ENCODE measurements at places on chromosomes 1 and 21.
A peak's percentile ranks its signal among the peaks of the same experiment; 100 is the strongest.

DNA sequence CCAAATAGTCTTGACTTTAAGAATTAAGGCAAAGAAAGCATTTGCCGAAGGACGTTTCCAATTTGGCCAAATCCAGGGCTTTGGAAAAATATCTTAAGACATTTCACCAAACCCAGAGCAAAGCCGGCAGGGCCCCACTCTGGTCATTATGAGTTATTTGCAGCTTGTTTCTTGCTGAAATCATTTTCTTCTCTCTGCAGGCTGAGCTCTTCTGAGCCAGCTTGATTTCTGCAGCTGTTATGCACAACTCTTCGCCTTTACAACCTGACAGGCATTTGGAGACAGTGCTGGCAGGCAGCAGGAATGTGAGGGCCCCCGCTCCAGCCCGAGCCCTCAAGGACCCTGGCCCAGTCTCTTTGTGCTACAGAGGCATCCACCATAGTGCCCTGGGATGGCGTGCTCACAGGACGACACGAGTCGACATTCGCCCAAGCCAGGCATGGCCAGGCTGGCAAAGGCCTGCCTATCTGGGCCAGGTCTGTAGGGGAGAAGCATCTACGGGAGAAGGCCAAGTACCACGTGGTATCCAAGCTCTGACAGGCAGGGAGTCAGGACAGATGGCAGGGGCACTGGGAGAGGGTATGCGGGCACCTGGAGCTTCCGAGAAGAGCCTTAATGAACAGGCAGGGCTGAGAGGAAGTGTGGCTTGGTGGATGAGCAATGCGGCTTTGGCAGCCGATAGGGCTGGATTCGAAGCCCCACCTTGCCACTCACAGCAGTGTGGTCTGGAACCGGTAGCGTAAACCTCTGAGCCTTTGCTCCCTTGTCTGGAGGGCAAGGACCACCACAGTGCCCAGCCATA lies 32.3 kb downstream of the SYF2 start:
- no peak for DNase-seq

GRCh38 chr1:233140974-233141373 lies 154.6 kb downstream of the PCNX2 start:
- DNase-seq, result no peak

- no peak for DNase-seq
Measured at GRCh38 chr1:16976966-16977365, 3.5 kb downstream of the MFAP2 start.

GRCh38 chr1:62084310-62084890 lies 110.2 kb upstream of the L1TD1 start:
- no peak for DNase-seq

DNA sequence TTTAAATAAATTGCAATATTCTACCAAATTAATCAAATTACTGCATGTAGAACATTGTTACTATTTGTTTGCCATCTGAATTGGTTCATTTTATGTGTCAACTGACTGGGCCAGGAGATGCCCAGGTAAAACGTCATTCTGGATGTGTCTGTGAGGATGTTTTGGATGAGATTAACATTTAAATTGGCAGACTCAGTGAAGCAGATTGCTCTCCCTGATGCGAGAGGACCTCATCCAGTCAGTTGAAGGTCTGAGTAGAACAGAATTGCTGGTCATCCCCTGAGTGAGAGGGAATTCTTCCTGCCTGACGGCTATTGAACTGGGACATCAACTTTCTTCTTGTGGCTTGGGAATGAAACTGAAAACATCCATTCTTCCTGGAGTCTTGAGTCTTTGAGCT lies 122.0 kb upstream of the GREM2 start:
- DNase-seq, result no peak

GRCh38 chr1:157252473-157252872 lies 114.3 kb upstream of the ETV3 start:
- DNase-seq, result no peak

GRCh38 chr1:1231400-1232207 lies at the start of gene SDF4:
Gene SDF4 (minus strand): TSS chr1:1232001. CDS start chr1:1228772, 3,229 bp downstream.
- DNase-seq, result peak; percentile 99

DNA sequence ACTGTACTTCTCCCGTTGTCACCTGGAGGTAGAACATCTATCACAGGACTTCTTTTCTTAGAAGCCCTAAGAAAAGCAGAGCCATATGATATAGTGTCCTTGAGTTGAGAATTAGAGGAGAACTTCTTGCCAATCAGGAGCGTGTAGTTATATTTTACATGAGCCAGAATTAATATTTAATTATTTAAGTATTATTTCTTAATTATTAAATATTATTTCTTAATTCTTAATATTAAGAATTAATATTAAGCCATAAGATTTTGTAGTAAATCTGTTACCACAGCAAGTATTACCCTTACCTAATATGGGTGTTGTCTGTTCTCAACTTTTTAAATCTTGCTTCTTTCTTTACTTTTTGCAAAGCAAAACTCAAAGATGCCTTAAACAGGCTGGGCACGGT lies 10.2 kb upstream of the APCS start:
- DNase-seq, result no peak

GRCh38 chr1:76285578-76286135 lies 211.1 kb downstream of the ST6GALNAC3 start:
- DNase-seq, result no peak

GRCh38 chr1:174837386-174837785 lies 162.4 kb upstream of the CACYBP start:
- DNase-seq, result no peak

DNA sequence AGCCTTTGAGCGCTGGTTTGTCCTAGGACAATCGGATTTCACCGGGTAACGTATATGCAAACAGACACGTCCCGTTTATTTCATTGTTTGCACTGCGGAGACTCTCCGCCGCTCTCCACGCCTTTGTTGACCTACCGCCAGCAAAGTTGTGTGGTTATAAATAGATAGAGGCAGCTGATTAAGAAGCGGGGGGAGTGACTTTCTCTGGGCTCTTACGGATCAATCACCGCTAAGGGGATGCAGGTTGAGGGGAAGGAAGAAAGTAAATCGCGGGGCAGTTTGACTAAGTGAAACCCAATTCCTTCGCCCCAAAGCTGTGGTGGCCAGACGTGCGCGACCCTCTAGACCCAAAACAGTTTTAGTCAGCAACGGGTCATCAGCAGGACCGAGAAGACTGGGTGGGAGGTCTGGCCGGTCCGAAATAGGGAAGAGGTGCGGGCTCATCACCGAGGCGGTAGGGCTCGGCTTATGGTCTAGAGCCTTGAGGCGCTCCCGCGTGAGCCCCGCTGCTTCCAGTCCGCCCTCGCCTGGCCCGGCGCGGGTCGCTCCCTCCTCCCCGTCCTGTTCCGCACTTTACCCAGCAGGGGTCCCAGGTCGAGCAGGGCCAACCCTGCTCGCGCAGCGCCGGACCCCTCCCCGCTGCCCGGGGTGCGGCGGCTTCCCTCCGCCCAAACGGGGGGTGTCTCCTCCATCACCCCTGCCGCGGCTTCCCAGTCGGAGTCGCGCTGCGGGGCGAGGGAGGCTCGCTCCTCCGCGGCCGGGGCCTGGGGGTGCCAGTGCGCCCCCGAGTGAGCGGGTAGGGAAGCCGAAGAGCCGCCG lies 120.8 kb upstream of the RRP15 start:
- DNase-seq, result peak; percentile 90

DNA sequence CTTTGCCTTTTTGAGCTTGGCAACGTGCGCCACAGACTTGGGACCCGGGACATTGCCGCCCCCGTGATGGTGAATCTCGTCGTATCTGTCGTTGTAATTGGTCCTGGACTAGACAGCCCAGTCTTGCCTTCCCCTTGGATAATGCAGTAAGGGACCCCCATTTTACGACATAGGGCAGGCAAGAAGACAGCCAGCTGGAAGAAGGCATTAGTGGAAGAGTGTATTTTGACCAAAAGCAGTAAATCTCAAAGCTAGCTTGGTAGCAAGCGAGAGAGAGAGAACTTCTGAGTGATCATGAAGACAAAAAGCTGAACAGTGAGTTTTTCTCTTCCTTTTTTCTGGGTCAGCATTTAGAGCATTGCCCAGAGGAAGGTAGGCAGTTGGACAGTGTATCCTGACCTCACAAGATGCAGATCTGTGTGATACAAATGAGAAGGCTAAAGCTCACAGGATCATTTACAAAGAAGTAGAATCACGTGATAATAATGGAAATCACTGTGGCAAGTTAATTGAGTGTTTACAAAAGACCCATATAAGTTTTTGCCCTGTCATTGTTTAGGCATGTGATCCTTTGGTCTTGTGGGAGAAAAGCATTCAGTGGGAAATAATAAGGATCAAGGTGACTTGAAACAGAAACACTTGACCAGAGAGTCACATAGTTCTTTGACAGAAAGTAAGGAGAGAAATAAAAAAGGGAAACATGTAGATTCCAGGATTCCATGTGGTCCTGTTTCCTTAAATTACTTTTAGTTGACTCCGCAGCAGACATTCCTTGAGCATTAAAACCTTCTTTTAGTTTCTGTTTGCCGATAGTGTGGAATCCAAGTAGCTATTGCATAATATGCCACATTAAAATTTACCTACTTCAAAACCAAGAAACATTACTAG lies 66.3 kb downstream of the CNST start:
- DNase-seq, result peak; percentile 8

- no peak for DNase-seq
Measured at GRCh38 chr1:158398818-158399514, at the start of gene OR10T2. Gene OR10T2 (minus strand): TSS chr1:158399466. CDS start chr1:158399466, 0 bp downstream.
